Activated CD4-positive, alpha-beta memory T cell treated with anti-CD3 and anti-CD28 coated beads for 36 hours (primary cell): ENCODE measurements at places on chromosomes 12 and 14. TPM values are rescaled to one million over a fixed set of nuclear protein-coding genes. Genes with fewer than 3 reads are reported as not detected.

Gene DAO
- total RNA-seq = not detected

DNA sequence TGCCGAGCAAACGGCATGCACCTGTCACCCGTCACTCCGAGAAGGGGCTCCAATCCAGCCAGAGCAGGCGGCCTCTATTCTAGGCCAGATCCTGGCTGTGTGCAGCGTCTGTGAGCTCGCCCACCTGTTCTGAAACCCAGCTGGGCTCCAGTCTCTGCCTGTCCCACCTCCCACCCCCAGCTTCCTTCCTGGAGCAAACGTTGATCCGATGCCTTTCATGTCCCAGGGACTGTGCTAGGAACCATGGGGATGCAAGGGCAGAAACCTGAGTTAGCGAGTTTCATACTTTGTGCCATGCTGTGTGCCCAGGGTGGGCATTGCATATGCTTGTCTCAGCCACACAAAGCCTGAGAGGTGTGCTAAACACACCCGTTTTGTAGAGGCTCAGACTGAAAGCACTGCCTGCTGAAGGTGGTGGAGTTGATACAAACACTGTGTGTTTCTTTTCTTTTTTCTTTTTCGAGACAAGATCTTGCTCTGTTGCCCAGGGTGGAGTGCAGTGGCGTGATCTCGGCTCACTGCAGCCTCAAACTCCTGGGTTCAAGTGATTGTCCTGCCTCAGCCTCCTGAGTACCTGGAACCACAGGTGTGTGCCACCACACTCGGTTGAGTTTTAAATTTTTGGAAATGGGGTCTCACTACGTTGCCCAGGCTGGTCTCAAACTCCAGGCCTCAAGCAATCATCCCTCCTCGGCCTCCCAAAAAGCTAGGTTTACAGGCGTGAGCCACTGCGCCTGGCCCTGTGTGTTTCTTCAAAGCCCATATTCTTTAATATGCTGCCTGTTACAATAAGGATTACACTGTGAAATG lies 84.1 kb upstream of the MED13L start:
- no peak for DNase-seq

GRCh38 chr12:95198914-95199313 lies 18.4 kb downstream of the FGD6 start:
- DNase-seq = no peak

- no peak for DNase-seq
These were observed 31.8 kb upstream of the CLEC4E start for GRCh38 chr12:8572507-8572906.

- DNase-seq = peak; percentile 77
These were observed 82.5 kb downstream of the MED13L start for GRCh38 chr12:116194935-116195431.

Gene TIMELESS
- 62.6 TPM for total RNA-seq

Gene INHBC
- not detected for total RNA-seq
